ENCODE measurements at places on chromosomes 5 and 9.

DNA sequence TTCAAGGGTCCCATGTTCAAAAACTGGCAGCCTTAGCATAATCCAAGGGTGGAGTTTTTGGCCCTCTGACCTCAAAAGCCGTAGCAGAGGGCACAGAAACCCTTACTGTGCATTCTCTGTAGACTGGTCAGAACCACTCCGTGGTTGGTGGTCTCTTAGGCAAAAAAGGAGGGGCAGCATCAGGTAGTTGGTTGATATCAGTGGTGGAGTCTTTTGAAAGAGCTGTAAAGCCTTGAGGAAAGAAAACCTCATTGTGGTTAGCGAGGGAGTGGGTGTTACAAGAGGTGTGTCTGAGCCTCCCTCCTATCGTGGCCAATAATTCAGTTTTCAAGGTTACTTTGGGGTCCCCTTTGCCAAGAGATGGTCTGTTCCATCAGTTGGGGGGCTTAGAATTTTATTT, 40.9 kb downstream of the ARHGEF28 start:
- no peak for DNase-seq

GRCh38 chr5:74073257-74073656, 447.3 kb downstream of the ARHGEF28 start:
- DNase-seq = no peak

- DNase-seq = peak; percentile 62
Measured at GRCh38 chr9:69412741-69413150, 87.7 kb downstream of the ENTREP1 start.

DNA sequence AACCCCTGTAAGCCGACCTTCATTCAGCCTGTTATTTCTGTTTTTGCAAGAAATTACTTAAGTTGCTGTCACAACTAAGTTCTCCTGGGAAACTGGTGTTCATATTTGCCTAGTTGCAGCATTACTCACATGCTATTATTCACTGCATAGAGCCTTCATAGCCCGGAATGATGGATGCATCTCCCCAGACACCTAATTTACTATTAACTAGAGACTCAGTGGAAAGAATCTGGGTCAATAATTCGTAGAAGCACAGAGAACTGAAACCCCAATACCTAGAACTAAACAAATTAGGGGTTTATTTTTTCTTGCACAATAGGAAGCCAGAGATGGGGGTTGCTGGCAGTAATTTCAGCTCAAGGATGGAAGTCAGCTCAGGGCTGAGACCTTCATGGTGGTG, 45.7 kb upstream of the FAM170A start:
- DNase-seq = no peak

- peak; percentile 65 for DNase-seq
Measured at GRCh38 chr5:115941051-115941675, 21.1 kb upstream of the LVRN start.

DNA sequence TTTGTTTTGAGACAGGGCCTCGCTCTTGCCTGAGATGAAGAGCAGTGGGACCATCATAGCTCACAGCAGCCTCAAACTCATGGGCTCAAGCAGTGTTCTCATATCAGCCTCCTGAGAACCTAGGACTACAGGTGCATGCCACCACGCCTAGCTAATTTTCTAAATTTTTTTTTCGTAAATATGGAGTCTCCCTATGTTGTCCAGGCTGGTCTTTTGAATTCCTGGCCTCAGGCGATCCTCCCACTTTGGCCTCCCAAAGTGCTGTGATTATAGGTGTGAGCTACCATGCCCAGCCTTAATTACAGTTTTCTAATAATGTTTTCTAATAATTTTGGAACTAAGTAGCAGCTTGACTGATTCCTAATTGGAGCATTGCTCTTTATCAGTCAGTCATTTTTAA, 15.1 kb downstream of the GAPVD1 start:
- no peak for DNase-seq

GRCh38 chr9:70080481-70081119, 37.0 kb downstream of the MAMDC2 start:
- DNase-seq = peak; percentile 19

- no peak for DNase-seq
Measured at GRCh38 chr5:115329475-115329874, 33.0 kb upstream of the CCDC112 start.

Measured in A549 (cell line).